ENCODE measurements at places on chromosomes 7 and 10.

- no peak for DNase-seq
Observed at GRCh38 chr10:51691135-51691534, 8.3 kb downstream of the CSTF2T start.

DNA sequence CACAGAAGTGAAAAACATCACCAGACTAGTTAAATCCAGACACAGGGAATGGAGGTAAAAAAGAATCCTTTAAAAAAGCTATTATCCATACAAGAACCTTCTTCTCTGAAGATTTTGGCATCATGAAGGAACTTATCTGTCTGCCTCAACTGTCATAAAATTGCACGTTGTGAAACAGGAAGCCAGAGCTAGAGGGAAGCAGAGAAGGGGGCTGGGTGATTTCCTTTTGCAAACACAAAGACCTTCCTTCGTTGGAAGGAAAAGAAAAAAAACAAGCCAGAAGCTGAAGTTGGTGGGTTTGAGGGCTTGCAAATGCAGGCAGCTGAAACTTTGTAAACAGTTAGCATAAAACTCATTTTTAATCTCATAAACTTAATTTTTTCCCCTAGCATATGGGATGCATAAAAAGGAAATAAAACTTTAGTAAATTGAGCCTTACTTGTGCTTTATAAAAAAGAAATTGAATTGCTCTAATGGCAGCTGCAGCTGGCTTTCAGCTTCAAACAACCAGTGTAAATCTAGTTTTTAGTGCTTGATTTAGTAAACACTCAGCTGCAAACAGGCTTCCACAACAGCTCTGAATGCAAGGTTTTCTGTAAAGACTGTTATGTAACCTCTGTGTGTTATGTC lies 101.6 kb downstream of the OTUD1 start:
- DNase-seq: no peak

DNA sequence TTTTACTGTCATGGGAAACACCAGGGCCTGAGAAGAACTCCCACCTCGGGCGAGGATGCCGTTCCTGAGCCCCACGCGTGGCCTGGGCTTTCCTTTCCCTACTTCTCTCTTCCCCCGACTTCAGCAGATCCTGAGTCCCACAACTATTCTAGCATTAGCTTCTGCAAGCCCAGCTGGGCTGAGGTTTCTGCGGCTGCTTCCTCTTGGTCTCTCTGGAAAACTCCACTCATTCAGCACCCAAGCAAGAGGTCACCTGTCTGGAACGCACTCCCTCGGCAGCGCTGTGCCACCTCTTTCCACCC lies 761 bp upstream of the DOCK1 start:
- DNase-seq: no peak

GRCh38 chr10:113177156-113177935 lies 227.3 kb downstream of the TCF7L2 start:
- DNase-seq: no peak

DNA sequence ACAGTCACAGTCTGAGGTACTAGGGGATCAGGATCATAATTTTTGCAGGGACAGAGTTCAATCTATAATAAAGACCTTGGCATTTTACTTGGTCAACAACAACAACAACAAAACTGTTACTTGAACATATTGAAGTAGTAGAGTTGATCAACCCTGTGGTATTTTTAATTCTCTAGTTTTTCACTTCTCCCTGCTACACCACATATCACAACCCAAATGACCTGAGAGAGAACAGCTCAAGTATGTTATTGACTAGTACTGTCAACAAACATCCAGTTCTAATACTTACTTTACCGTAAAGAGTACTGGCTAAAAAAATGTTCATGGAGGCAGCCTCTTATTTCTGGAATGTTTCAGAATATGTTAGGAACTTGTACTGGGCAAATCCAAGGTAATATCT lies 90.5 kb upstream of the FAM3C start:
- DNase-seq: no peak

Measured in stimulated activated effector memory CD8-positive, alpha-beta T cell treated with anti-CD3 and anti-CD28 coated beads, Interleukin-12 subunit alpha, Interleukin-12 subunit beta, amount 100 ng/mL, for 72 hours (primary cell).